CD8-positive, alpha-beta memory T cell (primary cell): ENCODE measurements at places on chromosomes 5 and 9. TPM values are rescaled to one million over a fixed set of nuclear protein-coding genes. Genes with fewer than 3 reads are reported as not detected.

Gene FIBCD1
- total RNA-seq, result not detected

Gene PCDHGA4
- 0.09 TPM for total RNA-seq

Gene ZFP62
- 27.6 TPM for total RNA-seq

Gene PCDHB9
- total RNA-seq, result not detected

Gene SLC36A3
- not detected for total RNA-seq

Gene FOXD4L6
- total RNA-seq, result not detected

Gene ADAMTS12
- not detected for total RNA-seq

Gene ZBED3
- total RNA-seq, result 1.5 TPM

Gene ARL14EPL
- not detected for total RNA-seq

GRCh38 chr9:121331992-121332685, 37.9 kb downstream of the STOM start:
- H3K27ac ChIP-seq, result no peak overlapping the region
- H3K36me3 ChIP-seq, result no peaks in the 10 kb centered on the region
- no peak for DNase-seq
- H3K27me3 ChIP-seq, result no peaks in the 10 kb centered on the region
- no peak overlapping the region for H3K4me3 ChIP-seq

DNA sequence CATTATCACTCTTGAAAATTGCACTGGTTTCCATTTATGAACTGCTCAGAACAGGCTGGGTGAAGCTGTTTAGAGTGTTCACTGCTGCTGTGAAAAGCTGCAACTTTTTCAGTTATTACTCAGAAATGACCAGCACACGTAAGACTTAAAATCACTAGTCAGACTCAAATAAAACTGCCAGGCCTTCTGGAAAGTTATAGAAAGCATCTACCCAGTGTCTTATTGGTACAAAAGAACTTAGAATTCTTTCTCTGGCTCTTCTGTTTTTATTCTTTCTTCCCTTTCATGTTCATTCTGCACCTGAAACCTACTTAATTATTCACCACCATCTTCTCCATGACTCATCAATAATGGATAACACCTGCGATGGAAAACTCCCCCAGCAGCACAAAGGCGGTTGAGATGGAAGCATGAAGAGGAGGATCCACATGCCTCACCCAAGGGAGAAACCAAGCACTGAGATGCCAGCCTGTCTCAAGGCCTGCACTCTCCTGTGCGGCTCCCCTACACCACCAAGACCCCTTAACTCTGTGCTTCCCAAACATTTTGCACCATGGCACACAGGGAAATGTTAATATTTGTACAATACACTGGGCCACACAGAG, 171.9 kb downstream of the ENTREP1 start:
- H3K36me3 ChIP-seq, result no peaks in the 10 kb centered on the region
- H3K4me1 ChIP-seq, result no peaks in the 10 kb centered on the region
- H3K4me3 ChIP-seq, result no peak overlapping the region
- H3K27ac ChIP-seq, result no peak overlapping the region
- DNase-seq, result no peak
- no peaks in the 10 kb centered on the region for H3K27me3 ChIP-seq

- no peak overlapping the region for H3K27ac ChIP-seq
- no peak for DNase-seq
- H3K4me1 ChIP-seq, result no peaks in the 10 kb centered on the region
- H3K4me3 ChIP-seq, result no peak overlapping the region
- H3K36me3 ChIP-seq, result no peaks in the 10 kb centered on the region
Measured at GRCh38 chr9:131905144-131905543, 165.3 kb upstream of the RAPGEF1 start.

GRCh38 chr5:138725153-138725817, 27.9 kb upstream of the CTNNA1 start:
- no peaks in the 10 kb centered on the region for H3K27me3 ChIP-seq
- H3K36me3 ChIP-seq, result no peaks in the 10 kb centered on the region
- no peak overlapping the region for H3K27ac ChIP-seq
- no peak for DNase-seq

GRCh38 chr9:106326493-106326892, 536.5 kb upstream of the ZNF462 start:
- DNase-seq, result no peak
- H3K27me3 ChIP-seq, result no peaks in the 10 kb centered on the region
- no peaks in the 10 kb centered on the region for H3K4me1 ChIP-seq
- H3K36me3 ChIP-seq, result no peaks in the 10 kb centered on the region
- H3K27ac ChIP-seq, result no peak overlapping the region

DNA sequence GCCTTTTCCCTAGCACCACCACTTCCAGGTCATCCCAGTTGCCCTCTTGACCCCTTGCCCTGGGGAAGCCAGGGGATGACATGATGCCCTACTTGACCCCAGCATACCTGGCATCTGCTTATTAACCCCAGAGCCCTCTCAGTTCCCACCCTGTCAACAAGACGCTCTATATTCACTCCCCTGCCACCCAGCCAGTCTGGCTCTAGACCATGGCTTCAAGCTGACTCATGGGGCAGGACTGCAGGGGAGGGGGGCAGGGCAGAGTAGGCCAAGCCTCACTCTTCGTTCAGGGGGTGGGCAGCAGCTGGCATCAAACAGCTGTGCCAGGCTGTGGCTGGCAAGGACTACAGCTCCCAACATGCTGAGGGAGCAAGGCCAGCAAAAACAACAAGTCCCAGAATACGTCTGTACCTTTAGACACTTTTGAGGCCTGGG, 5.3 kb downstream of the ATOSB start:
- no peaks in the 10 kb centered on the region for H3K27me3 ChIP-seq
- H3K4me1 ChIP-seq, result peaks cover 48% of the 10 kb centered on the region
- peaks cover 8% of the 10 kb centered on the region for H3K36me3 ChIP-seq

GRCh38 chr9:78893774-78894401, 597.0 kb downstream of the PSAT1 start:
- no peaks in the 10 kb centered on the region for H3K27me3 ChIP-seq
- no peaks in the 10 kb centered on the region for H3K36me3 ChIP-seq
- no peak overlapping the region for H3K4me3 ChIP-seq
- H3K27ac ChIP-seq, result no peak overlapping the region
- no peaks in the 10 kb centered on the region for H3K4me1 ChIP-seq
- DNase-seq, result no peak

DNA sequence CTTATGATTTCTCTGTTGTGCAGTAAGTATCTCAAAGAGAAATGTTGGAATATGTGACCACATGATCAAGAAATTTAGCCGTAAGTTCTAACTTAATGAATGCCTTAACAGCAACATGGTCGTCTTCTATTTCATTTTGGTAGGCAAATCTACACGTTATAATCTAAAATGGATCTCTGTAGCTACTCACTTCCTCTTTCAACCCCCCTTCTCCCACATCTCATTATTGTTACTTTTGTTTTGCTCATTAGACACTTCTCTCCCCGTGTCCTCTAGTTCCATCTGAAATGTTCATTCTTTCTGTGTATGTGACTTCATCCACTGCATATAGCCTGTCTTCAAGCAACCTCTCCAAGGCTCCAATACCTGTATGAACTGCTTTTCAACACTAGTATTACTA, 27.1 kb upstream of the LPAR1 start:
- no peaks in the 10 kb centered on the region for H3K27me3 ChIP-seq
- no peak overlapping the region for H3K4me3 ChIP-seq
- H3K27ac ChIP-seq, result no peak overlapping the region
- H3K4me1 ChIP-seq, result no peaks in the 10 kb centered on the region

- H3K4me3 ChIP-seq, result no peak overlapping the region
- H3K27me3 ChIP-seq, result no peaks in the 10 kb centered on the region
- no peak for DNase-seq
- peak overlapping the region; percentile 29 for H3K27ac ChIP-seq
- no peaks in the 10 kb centered on the region for H3K36me3 ChIP-seq
- H3K4me1 ChIP-seq, result peaks cover 27% of the 10 kb centered on the region
Measured at GRCh38 chr5:173029499-173029921, 26.6 kb upstream of the CREBRF start.

GRCh38 chr5:72543365-72543764, 36.2 kb upstream of the ZNF366 start:
- H3K27ac ChIP-seq, result no peak overlapping the region
- DNase-seq, result no peak
- no peaks in the 10 kb centered on the region for H3K36me3 ChIP-seq

GRCh38 chr9:15139469-15139868, 167.5 kb downstream of the TTC39B start:
- H3K27ac ChIP-seq, result no peak overlapping the region
- DNase-seq, result no peak
- no peaks in the 10 kb centered on the region for H3K36me3 ChIP-seq
- H3K4me3 ChIP-seq, result no peak overlapping the region
- H3K27me3 ChIP-seq, result no peaks in the 10 kb centered on the region
- peaks cover 10% of the 10 kb centered on the region for H3K4me1 ChIP-seq

DNA sequence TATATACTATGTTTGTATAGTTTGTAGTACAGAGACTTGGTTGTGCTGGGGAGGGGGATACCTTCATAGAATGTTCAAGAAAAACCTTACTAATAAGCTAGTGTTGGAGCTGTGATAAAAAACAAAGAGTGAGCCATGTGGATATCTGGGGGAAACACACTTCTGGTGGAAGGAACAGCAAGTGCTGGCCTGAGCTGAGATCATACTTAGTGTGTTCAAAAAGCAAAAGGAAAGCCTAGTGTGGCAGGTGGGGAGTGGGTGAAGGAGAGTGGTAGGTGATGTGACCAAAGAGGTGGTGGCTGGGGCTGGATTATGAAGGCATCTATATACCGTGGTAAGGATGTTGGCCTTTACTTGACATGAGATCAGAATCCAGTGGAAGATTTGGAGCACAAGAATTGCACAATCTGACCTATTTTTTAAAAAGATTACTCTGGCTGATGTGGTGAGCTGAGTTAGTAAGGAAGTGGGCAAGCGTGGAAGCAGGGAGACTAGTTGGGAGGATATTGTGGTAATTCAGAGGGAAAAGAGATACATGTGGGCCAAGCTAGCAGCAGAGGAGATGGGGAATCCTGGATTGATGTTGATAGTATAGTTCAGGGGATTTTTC, 26.6 kb downstream of the PALM2AKAP2 start:
- DNase-seq, result no peak
- H3K4me3 ChIP-seq, result no peak overlapping the region
- H3K27ac ChIP-seq, result no peak overlapping the region
- no peaks in the 10 kb centered on the region for H3K4me1 ChIP-seq
- no peaks in the 10 kb centered on the region for H3K27me3 ChIP-seq
- no peaks in the 10 kb centered on the region for H3K36me3 ChIP-seq

- peaks cover 6% of the 10 kb centered on the region for H3K4me1 ChIP-seq
- DNase-seq, result no peak
- peaks cover 6% of the 10 kb centered on the region for H3K27me3 ChIP-seq
- H3K27ac ChIP-seq, result no peak overlapping the region
Measured at GRCh38 chr5:172637740-172638139, 3.3 kb upstream of the NEURL1B start.

DNA sequence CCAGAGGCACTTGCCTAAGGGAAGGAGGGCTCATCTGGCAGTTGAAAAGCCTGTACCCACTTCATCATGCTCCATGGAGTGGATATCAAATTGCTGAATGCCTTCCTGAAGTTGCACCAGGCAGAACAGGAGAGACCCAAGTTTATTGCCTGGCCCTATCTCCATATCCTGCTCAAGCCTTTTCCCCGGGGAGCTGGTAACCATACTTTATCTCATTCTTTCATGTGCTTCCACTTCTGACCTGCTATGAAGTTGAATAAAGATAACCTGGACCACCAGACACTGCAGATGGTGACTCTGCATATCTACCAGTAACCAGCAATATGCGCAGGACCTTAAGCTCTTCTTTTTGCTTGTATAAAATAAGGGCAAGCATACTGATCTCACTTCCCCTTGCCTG, 1397.5 kb upstream of the CDH6 start:
- DNase-seq, result no peak
- H3K4me1 ChIP-seq, result no peaks in the 10 kb centered on the region
- H3K27ac ChIP-seq, result no peak overlapping the region
- no peak overlapping the region for H3K4me3 ChIP-seq

DNA sequence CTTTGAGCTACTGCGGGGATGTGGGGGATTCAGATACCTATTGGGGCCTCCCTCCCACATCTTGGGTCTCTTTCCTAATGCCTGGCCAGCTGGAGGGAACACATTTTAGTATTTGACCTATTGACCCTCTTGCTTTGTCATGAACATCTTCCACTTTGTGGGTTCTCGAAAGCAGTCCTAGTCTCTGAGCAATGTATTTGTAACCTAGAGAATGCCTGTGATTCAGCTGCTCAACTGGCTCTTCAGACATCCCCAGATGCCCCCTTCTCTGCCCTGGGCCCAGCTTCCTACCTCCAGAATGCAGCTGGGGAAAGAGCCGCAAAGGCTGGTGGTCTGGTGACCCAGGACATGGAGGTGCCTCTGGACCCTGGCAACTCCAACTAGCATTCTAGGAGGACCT, 32.2 kb downstream of the APTX start:
- H3K27me3 ChIP-seq, result no peaks in the 10 kb centered on the region
- no peak overlapping the region for H3K27ac ChIP-seq
- no peaks in the 10 kb centered on the region for H3K4me1 ChIP-seq
- peaks cover 7% of the 10 kb centered on the region for H3K36me3 ChIP-seq

DNA sequence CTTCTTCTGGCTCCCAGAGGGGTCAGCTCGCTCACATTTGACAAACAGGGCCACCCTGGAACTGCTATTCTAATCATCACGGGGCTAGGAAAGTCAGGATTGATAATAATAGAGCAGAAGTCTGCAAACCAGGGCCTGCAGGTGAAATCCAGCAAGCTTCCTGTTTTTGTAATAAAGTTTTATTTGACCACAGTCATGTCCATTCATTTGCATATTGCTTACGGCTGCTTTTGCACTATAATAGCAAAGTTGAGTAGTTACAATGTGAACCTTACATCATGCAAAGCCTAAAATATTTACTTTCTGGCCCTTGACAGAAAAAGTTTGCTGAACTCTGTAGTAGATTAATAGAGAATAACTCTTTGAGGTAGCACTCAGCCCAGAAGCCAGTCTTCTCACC, 63.2 kb upstream of the CTXN3 start:
- H3K27me3 ChIP-seq, result no peaks in the 10 kb centered on the region

GRCh38 chr5:125719681-125720347, 703.4 kb upstream of the GRAMD2B start:
- no peaks in the 10 kb centered on the region for H3K4me1 ChIP-seq
- H3K36me3 ChIP-seq, result no peaks in the 10 kb centered on the region
- H3K27ac ChIP-seq, result no peak overlapping the region
- no peak overlapping the region for H3K4me3 ChIP-seq
- no peak for DNase-seq
- H3K27me3 ChIP-seq, result no peaks in the 10 kb centered on the region

GRCh38 chr5:72622170-72622760, 115.1 kb upstream of the ZNF366 start:
- DNase-seq, result no peak
- H3K4me3 ChIP-seq, result no peak overlapping the region
- H3K36me3 ChIP-seq, result no peaks in the 10 kb centered on the region

DNA sequence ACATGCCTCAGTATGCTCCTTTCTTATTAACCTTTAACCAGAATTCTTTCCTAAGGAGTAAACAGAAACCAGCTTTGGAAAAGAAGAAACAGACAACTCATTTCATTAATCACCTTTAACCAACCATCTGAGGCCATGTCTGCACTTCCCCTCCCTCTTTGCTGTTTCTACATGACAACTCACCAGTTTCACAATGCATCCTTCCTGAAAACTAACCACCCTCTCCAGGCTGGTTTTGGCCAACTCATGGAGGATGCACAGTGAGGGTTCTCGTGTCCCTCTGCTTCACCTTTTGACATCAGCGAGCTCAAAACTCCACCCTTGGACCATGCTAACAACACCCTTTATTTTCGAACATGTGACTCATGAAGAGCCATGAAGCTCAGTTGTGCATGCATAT, 244.1 kb downstream of the ELAVL2 start:
- no peak overlapping the region for H3K4me3 ChIP-seq
- no peaks in the 10 kb centered on the region for H3K4me1 ChIP-seq
- H3K27me3 ChIP-seq, result no peaks in the 10 kb centered on the region
- no peaks in the 10 kb centered on the region for H3K36me3 ChIP-seq
- no peak overlapping the region for H3K27ac ChIP-seq
